ENCODE measurements at places on chromosomes 16 and 17.

DNA sequence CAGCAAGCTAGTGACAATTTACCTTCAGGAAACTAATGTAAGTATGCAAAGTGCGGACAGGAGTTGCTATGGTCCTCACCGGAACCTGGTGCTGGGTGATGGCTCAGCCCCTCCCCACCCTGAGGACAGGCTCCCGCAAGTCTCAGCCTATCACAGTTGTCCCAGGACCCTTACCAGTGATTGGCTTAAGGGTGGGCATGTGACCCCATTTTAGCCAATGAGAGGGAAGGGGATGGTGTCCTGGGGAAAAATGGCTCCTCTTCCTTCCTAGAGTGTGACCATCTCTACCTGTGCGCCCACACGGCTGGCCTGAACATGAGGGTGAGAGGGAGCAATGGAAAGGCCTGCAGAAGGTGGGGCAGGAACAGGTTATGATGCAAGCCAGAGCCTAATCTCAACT lies 80.4 kb downstream of the C16orf78 start:
- no peak for DNase-seq

DNA sequence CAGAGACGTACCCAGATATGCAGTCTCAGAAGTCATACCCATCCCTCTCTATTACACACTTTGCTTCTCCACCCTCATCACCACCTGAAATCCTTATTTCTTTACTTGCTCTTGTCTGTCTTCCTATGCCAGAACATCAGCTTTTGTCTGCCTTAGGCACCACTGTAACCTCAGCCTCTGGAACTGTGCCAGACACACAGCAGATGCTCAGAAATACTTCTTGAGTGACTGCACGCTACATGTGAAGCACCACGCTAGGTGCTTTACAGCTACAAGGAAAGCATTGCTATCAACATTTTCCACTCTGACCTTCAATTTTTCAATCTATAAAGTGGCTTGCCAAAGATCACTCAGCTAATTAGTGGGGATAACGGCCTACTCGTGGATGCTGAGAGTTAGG lies 226.8 kb downstream of the CHD9NB start:
- DNase-seq: no peak

DNA sequence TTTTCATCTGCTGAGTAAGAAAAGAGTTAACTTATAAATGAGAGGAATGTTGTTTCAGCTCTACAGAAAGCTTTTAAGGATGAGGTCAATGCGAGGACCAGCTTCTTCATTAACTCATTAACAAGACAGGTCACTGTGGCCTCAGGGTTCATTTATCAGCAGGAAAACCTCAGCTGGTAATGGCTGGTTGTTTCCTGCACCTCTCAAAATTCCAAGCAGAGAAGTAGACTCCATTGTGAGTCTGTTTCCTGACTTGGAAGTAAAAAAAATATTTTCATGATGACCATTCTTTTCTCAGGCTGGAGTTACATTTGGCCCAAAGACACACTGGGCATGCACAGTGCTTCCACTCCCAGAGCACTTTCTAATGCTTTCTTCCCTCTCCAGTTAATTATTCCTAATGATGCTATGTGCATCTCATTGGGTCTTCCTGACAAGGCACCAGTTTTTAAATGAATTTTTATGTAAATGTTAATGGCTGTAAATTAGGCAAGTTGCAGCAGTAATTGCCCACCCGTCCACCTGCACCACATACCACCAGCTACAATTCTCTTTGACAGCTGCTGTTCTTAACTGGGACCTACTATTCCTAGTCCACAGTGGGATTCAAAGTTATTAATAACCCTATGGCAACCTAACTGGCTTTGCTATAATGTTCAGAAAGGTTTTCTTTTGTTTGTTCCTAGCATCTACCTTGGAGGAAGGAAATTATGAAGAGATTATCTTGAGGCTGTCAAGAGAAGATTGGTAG lies 89.5 kb upstream of the BCAR1 start:
- DNase-seq: peak; percentile 44

- DNase-seq: peak; percentile 62
Measured at GRCh38 chr16:75074920-75075687, 41.5 kb downstream of the LDHD start.

- peak; percentile 89 for DNase-seq
Measured at GRCh38 chr17:48597778-48598631, 4.4 kb upstream of the HOXB5 start.
